ENCODE measurements at places on chromosomes 3 and 15.

- DNase-seq = no peak
These were observed 81.4 kb upstream of the CRBN start for GRCh38 chr3:3260870-3261269.

DNA sequence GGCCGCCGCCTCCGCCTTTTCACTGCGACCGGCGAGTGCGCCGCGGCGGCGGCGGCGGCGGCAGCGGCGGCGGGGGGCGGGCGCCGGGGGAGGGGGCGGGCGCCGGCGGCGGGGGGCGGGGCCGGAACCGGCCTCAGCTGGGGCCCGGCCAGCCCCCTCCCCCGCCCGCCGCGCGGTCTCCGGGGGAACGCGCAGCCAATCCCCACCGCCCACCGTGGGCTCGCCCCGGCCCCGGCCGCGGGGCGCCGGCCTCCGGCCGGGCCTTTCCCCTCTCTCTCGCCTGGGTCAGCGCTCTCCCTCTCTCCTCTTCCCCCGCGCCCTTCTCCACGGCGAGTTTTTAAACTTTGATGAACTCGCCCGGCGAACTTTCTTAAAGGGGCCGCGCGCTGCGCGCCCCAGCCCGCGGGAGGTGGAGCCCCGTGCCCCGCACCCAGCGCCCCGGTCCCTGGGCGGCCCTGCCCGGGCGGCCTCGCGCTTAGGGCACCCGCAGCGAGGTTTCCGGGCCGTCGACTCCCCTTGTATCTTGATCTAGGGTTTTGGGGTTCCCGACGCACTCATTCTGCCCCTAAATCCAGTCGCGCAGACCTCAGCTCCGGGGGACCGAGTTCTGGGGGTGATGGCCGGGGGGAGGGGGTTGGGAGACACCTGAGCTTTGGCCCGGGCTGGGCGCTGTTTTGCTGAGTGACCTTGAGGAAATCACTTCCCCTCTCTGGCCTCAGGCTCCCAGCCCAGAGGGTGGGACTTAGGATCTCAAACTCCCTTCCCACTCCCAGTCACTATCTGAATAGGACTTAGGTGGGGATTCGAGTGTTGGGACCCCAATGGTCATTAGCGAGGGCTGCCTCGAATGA, at the start of gene RBPMS2:
Gene RBPMS2 (minus strand): TSS at position 39 of the 851 bp plus-strand sequence. CDS start 270 bp downstream, outside the sequence.
- DNase-seq = no peak

DNA sequence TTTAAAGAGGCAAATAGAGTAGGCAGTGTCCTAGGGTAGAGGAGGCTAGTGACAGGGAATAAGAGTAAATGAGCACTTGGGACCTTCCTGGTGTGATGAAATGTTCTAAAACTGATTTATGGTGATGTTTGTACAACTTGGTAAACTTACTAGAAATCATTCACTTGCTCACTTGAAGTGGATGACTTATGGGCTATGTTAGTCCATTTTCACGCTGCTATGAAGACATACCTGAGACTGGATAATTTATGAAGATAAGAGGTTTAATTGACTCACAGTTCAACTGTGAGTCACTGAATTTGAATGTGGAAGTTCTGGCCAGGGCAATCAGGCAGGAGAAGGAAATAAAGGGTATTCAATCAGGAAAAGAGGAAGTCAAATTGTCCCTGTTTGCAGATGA, 31.7 kb upstream of the DHX36 start:
- DNase-seq = no peak

DNA sequence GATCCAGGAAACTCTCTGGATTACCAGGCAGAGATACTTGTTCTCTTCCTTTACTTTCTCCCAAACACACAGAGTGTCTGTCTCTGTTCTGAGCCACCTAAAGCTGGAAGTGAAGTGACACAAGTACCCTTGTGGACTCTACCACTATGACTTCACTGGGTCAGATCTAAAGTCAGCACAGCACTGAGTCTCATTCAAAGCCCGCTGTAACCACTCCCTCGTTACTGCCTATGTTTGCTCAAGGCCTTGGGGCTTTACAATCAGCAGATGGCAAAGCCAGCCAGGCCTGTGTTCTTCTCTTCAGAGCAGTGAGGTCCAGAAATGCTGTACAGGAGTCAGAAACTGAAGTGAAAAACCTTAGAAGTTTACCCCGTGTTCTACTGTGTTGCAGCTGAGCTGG, 588.3 kb upstream of the SEMA6D start:
- DNase-seq = no peak

DNA sequence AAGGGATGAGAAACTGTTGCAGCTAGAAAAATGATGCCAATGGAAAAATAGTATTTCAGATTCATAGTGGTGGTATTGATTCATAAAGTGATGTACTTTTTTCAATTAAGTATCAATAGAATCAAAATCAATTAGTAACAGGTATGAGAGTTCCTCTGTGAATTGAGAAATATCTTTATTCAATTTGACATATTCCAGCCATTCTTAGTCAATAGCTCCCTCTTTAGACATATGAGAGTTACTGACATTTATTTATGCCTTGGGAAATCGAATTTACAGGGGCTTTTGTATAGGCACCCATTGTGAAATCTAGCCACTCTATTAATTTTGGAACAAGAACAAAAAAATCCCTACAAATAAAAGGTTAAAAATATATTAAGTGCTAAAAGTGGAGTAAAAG, 386.9 kb upstream of the CNTN3 start:
- no peak for DNase-seq

GRCh38 chr15:100472736-100473135, 56.0 kb downstream of the CERS3 start:
- no peak for DNase-seq

GRCh38 chr3:53318522-53318921, 28.8 kb downstream of the DCP1A start:
- no peak for DNase-seq

DNA sequence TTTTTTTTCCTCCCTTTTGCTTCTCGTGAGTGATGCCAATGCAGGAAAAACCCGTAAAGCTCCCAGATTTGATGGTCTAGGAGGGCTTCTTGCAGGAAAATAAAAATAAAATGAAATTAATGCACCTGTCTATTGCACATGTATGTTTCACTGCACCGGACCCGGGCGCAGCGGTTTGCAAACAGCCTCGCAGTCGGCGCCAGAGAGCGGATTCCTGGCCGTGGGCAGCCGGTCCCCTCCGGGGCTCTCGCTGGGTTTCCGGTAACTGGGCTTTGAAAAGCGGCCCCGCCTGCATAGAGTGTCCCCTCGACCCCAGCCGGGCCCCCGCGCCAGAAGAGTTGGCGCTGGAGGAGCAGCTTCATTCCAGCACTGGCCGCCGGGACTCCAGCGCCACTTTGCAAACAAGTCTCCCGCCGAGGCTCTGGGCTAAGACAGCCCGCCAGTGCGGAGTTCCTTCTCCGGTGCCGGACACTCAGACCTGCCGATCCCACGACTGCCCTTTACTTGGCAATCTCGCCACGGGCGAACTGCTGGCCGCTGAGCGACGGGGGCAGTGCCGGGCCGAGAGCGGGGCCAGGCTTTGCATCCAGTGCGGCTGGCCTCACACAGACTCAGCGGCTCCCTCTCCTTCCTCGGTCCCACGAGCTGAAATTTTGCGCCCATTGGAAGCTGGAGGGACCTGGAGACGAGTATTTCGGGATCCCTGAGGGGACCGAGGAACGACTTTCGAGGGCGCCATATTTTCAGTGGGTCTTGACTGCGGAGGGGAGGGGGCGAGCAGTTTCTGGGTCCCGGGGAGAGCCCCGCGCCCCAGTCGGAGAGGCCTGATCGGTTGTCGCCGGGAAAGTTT, 225.9 kb upstream of the C2CD4B start:
- no peak for DNase-seq

DNA sequence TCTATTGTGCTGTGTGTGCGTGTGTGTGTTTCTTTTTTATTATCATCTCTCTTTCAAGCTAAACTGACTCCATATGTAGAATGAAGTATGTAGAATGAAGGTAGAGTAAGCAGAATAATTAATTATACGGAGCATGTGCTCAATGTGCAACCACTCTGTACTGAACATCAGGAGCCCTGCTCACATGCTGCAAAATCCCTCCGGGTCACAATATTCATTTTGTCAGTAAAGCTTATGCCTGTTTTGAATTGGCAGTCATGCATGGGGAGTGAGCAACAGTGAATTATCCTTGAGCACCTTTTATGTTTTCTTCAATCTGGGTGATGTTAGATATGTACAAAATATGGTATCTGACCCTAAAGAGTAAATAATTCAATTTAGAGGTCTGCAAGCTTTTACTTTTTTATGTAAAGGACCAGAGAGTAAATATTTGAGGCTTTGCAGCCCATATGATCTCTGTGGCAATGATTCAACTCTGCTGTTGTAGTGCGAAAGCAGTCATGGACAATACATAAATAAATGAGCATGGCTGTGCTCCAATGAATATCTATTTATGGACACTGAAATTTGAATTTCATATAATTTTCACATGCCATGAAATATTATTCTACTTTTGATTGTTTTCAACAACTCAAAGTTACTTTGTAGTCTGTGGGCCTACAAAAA, 199.9 kb downstream of the VGLL3 start:
- DNase-seq = no peak

DNA sequence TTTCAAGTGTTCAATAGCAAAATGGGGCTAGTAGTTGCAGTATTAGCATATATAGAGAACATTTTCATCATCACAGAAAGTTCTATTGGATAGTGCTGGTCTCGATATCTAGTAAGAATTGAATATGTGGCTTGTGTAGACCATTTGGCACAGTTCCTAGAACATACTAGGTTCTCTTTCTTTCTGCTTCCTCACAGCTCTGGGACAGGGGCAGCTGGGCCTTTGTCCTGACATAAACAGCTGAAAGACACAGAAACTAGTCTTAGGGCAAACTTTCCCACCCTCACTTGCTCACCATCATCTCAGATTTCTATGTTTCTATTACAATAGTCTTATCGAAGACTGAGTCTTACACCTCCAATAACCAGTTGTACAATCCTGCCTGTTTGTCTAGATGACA, 63.7 kb upstream of the DLG1 start:
- no peak for DNase-seq

DNA sequence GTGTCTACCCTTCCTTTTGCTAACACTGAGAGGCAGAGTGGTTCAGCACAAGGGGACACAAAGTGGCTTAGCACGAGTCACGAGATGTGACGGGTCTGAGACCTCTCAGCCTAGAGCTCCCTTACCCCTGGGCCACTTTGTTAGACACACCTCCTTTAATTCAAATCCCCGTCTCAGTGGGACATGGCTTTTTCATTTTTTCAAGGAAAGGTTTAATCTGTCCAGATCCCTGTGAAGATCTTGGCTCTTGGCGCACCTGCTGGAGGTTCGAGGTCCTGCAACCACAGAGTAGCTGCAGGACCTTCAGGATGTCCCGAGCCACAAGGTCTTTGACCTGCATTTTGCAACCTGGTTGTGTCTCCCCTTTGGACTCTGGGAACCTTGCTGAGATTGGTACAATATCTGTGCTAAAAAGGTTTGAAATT, 52.0 kb downstream of the LPP start:
- DNase-seq = no peak
